ENCODE measurements at places on chromosomes 5 and 9. TPM values are rescaled to one million over a fixed set of nuclear protein-coding genes. Genes with fewer than 3 reads are reported as not detected.

GRCh38 chr5:33364406-33364805 lies 76.4 kb upstream of the TARS1 start:
- H3K4me1 ChIP-seq = no peaks in the 10 kb centered on the region
- no peak for DNase-seq
- H3K27me3 ChIP-seq = no peaks in the 10 kb centered on the region
- H3K4me3 ChIP-seq = no peak overlapping the region
- H3K36me3 ChIP-seq = no peaks in the 10 kb centered on the region
- no peak overlapping the region for H3K27ac ChIP-seq

DNA sequence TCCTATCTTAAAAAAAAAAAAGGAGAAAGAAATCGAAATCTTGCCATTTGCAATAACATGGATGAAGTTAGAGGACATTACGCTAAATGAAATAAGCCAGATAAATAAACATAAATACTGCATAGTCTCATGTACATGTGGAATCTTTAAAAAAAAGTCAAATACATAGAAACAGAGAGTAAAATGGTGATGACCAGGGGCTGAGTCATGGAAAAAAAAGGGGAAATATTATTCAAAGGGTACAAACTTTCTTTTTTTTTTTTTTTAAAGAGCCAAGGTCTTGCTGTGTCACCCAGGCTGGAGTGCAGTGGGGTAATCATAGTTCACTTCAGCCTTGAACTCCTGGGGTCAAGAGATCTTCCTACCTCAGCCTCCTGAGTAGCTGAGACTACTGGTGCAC lies 310.1 kb downstream of the ZNF608 start:
- no peaks in the 10 kb centered on the region for H3K27me3 ChIP-seq
- H3K27ac ChIP-seq = no peak overlapping the region
- peaks cover 30% of the 10 kb centered on the region for H3K36me3 ChIP-seq
- H3K4me3 ChIP-seq = no peak overlapping the region
- peaks cover 16% of the 10 kb centered on the region for H3K4me1 ChIP-seq

DNA sequence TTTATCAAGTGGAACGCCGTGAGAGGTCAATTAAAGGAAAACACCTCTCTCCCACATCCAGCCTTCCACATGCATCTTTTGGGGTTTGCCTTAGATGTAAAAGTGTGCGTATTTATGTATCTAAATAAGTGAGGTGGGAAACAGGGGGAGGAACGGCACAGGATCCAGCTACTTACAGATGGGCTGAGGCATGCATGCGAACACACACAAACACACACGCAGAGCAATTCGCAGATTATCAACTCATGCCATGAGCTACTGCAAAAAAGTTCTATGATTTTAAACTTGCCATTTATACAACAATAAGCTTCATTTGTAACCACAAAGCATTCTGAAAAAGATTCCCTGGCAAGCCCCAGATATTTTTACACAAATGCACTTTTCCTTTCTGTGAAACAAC lies 242.1 kb downstream of the BNC2 start:
- H3K36me3 ChIP-seq = no peaks in the 10 kb centered on the region
- DNase-seq = no peak
- no peak overlapping the region for H3K27ac ChIP-seq
- peaks cover 7% of the 10 kb centered on the region for H3K4me1 ChIP-seq

GRCh38 chr5:72540759-72541438 lies 33.7 kb upstream of the ZNF366 start:
- no peak overlapping the region for H3K4me3 ChIP-seq
- no peaks in the 10 kb centered on the region for H3K4me1 ChIP-seq
- H3K27me3 ChIP-seq = no peaks in the 10 kb centered on the region
- no peak overlapping the region for H3K27ac ChIP-seq
- H3K36me3 ChIP-seq = no peaks in the 10 kb centered on the region
- DNase-seq = no peak

The ADAMTS19 gene
- 20.3 TPM for total RNA-seq

GRCh38 chr5:155926031-155926430 lies 400.9 kb upstream of the SGCD start:
- no peaks in the 10 kb centered on the region for H3K4me1 ChIP-seq
- H3K4me3 ChIP-seq = no peak overlapping the region
- H3K36me3 ChIP-seq = no peaks in the 10 kb centered on the region
- H3K27me3 ChIP-seq = no peaks in the 10 kb centered on the region

The RAPGEF6 gene
- 23.2 TPM for total RNA-seq
